ENCODE measurements at places on chromosomes 5 and 9. TPM values are rescaled to one million over a fixed set of nuclear protein-coding genes. Genes with fewer than 3 reads are reported as not detected.

GRCh38 chr9:2494562-2494961 is 127.0 kb upstream of the VLDLR start:
- DNase-seq = no peak

DNA sequence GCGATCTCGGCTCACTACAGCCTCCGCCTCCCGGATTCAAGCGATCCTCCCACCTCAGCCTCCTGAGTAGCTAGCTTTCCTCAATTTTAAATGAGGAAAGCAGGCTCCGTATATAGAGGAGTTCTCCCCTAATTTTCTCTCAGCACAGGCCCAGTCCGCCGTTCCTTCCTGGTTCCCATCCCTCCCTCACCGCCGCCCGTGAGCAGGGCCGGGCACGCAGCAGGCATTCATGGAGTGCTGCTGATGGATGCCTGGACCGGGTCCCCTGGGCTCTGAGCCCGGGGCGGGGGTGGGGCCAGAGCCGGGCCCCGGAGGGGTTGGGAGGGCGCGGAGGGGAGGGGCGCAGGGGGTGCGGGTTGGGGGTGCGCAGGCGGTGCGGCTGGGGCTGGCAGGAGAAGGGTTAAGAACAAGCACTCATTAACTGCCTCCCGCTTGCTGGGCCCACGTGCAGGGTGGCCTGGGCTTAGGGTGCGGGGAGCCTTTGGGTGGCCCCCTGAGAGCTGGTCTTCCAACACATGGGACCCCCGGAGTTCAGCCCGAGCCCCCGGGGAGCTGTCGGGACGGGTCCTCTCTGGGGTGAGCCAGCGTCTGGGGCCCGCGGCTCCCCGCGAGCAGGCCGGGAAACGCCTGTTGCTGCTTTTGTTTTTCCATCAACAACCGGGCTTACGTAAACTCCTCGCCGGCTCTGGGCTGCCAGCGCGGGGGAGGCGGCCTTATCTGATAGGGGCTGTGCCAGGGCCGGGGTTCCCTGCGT is 33.7 kb downstream of the LHX2 start:
- DNase-seq = peak; percentile 72

GRPEL2 gene
- total RNA-seq = 13.9 TPM

IL3 gene
- total RNA-seq = not detected

DNA sequence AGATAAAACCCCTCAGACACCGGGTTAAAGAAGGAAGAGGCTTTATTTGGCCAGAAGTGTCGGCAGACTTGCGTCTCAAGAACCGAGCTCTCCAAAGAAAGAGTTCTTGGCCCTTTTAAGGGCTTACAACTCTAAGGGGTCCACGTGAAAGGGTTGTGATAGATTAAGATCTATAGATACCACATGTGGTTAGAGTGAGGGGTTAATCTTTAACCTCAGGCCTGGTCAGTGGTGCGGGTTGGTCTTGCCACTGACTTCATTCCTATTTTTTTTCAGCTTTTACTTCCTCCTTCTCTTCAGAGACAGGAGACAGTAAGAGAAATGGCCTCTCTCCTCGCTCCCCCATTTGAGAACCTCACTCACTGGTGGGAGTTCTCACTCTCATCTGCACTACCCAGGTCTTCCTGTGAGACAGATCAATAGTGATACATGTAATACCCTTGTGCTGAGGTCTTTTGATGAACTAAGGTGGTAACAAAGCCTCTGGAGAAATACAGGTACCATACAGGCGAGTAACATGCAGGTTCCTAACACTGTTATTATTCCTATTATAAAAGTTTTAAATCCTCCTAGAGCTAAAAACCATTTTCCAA is 52.4 kb upstream of the COX7C start:
- DNase-seq = no peak

TRIM7 gene
- total RNA-seq = 0.57 TPM

BARX1 gene
- total RNA-seq = not detected

- DNase-seq = no peak
Observed at GRCh38 chr5:137282216-137282615, 216.9 kb downstream of the SPOCK1 start.

FOXD4L5 gene
- total RNA-seq = 0.22 TPM

- no peak for DNase-seq
Observed at GRCh38 chr5:6544561-6544935, 88.3 kb downstream of the NSUN2 start.

Measured in mesothelial cell of epicardium (in vitro differentiated cells).